Articular chondrocyte of knee joint (primary cell): ENCODE measurements at places on chromosomes 2 and 18. TPM values are rescaled to one million over a fixed set of nuclear protein-coding genes. Genes with fewer than 3 reads are reported as not detected.

The SEMA4F gene
- total RNA-seq = 5.9 and 6.1 TPM in 2 replicates

The UGT1A8 gene
- not detected in 2 replicates for total RNA-seq

The ANO7 gene
- 0.97 and 1.2 TPM in 2 replicates for total RNA-seq

The LYG2 gene
- total RNA-seq = not detected in 2 replicates

The RND3 gene
- 497 and 586 TPM in 2 replicates for total RNA-seq

The TFPI gene
- 37.5 and 126 TPM in 2 replicates for total RNA-seq

The ACMSD gene
- total RNA-seq = not detected in 2 replicates

The ANTXR1 gene
- total RNA-seq = 393 and 403 TPM in 2 replicates

The FOXD4L1 gene
- total RNA-seq = 0.11 and 0.26 TPM in 2 replicates

The MTA3 gene
- total RNA-seq = 32.5 and 37.4 TPM in 2 replicates

The REG3G gene
- total RNA-seq = not detected in 2 replicates

The INHBB gene
- total RNA-seq = 3.3 and 5.2 TPM in 2 replicates

The C2orf15 gene
- 0.11 and 0.13 TPM in 2 replicates for total RNA-seq

The PPP1R1C gene
- 2.2 and 3.8 TPM in 2 replicates for total RNA-seq

The PDE1A gene
- 89.0 and 156 TPM in 2 replicates for total RNA-seq

The BOLL gene
- not detected in 2 replicates for total RNA-seq

The SH3RF3 gene
- total RNA-seq = 8.2 and 10.8 TPM in 2 replicates

The ZBTB7C gene
- total RNA-seq = 2.1 and 2.5 TPM in 2 replicates

The GRHL1 gene
- total RNA-seq = 0.54 and 0.78 TPM in 2 replicates

The MEIS1 gene
- total RNA-seq = 7.4 and 11.1 TPM in 2 replicates

The UGT1A4 gene
- not detected in 2 replicates for total RNA-seq

The FRZB gene
- total RNA-seq = 1.4 and 2.4 TPM in 2 replicates

The DYNC1I2 gene
- 121 and 124 TPM in 2 replicates for total RNA-seq

The GULP1 gene
- total RNA-seq = 114 and 121 TPM in 2 replicates

The FAM136A gene
- total RNA-seq = 25.1 and 25.3 TPM in 2 replicates

The SMYD1 gene
- not detected in 2 replicates for total RNA-seq

The NETO1 gene
- total RNA-seq = not detected in 2 replicates

The SLC9A4 gene
- not detected in 2 replicates for total RNA-seq

The PPIL3 gene
- total RNA-seq = 47.0 and 64.2 TPM in 2 replicates

The DOK6 gene
- total RNA-seq = 0.76 and 1.0 TPM in 2 replicates
